AG04450 (cell line): ENCODE measurements at places on chromosomes 6 and 20.
A peak's percentile ranks its signal among the peaks of the same experiment; 100 is the strongest.

GRCh38 chr20:50819349-50819748 is 24.5 kb downstream of the BCAS4 start:
- no peak for DNase-seq

GRCh38 chr6:15673666-15674065 is 10.8 kb upstream of the DTNBP1 start:
- no peak for DNase-seq

DNA sequence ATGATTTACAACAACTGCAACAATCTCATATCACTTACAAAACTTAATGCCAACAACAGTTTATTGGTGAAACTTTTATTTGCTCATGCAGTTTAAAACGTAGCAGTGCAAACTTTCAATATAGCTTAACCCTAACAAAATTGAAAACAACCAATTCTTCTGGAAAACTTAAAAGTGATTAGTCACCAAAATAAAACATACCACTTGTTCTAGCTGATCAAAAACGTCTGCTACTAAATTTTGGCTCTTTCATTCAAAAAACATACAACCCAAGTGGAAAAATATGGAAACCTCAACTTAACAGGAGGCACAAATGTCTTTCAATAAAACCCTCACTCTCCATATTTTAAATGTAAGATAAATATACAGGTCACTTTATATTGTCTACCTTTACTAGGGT is 39.6 kb downstream of the COL12A1 start:
- DNase-seq = no peak

DNA sequence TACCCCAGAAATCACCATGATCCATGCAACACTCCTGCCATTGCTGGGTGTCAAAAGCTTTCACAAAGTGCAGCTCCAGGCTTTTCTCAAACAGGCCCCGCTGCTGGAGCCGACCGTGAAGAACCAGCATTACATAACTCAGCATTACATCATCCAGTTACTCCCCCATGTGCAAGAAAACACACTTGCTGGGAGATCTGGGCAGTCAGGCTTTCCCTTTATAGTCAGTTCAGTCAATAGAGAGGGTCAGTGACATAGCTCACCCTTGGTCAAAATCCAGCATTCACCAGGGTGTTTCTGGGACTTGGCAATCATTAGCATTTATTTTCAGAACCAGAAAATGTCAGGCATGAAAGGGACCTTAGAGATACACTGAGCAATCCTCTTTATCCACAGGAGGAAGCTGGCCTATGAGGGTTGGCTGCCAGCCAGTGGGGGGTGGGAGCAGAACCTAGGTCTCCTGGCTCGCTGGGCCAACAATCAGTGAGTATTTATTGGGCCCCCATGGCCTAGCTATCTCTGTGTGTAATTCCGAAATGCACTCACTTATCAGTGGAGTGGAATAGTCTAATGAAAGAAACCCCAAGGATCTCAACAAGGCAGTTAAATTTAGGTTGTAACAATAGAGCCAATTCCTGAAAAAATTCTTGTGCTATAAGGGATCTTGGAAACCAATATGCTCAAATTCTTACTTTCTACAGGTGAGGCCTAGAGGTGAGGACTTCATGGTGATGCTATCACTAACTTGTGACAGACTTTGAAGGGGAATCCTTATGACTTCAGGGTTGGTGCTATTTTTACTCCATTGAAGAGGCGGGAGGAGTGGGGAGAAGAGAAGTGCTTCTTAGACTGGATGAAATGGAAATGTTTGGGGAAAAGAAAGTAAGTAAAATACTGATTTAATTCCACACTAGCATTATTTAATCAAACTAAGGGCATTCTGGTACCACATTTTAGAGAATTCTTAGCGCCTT is 54.6 kb downstream of the LYRM4 start:
- DNase-seq = no peak

DNA sequence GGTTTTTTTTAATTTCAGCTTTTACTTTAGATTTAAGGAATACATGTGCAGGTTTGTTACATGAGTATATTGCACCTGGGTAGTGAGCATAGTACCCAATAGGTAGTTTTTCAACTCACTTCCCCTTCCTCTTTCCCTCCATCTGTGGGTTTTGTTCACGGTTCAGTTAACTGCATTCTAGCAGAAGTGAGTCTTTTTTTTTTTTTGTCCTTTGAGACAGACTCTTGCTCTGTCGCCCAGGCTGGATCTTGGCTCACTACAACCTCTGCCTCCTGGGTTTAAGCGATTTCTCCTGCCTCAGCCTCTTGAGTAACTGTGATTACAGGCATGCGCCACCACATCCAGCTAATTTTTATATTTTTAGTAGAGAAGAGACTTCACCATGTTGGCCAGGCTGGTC is 8.7 kb downstream of the UBR2 start:
- no peak for DNase-seq

GRCh38 chr20:35680452-35681183 is 15.9 kb upstream of the CPNE1 start:
- DNase-seq = no peak

DNA sequence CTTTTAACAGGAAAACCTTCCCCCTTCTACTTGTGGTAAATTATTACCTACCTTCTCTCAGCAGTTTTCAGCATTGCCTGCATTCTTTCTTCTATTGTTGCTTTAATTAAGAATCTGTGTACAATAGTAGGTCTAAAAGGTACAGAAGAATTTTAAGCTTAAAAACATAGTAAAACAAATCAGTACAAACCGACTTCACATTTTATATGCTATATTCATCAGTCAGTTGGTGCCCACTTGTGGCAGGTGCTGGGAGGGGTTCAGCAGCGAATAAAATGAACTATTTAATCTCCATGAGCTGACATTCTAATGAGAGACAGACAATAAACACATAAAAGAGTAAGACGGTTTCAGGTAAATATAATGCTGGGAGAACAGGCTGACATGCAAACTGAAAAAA is 73.4 kb upstream of the FBXO30 start:
- no peak for DNase-seq

DNA sequence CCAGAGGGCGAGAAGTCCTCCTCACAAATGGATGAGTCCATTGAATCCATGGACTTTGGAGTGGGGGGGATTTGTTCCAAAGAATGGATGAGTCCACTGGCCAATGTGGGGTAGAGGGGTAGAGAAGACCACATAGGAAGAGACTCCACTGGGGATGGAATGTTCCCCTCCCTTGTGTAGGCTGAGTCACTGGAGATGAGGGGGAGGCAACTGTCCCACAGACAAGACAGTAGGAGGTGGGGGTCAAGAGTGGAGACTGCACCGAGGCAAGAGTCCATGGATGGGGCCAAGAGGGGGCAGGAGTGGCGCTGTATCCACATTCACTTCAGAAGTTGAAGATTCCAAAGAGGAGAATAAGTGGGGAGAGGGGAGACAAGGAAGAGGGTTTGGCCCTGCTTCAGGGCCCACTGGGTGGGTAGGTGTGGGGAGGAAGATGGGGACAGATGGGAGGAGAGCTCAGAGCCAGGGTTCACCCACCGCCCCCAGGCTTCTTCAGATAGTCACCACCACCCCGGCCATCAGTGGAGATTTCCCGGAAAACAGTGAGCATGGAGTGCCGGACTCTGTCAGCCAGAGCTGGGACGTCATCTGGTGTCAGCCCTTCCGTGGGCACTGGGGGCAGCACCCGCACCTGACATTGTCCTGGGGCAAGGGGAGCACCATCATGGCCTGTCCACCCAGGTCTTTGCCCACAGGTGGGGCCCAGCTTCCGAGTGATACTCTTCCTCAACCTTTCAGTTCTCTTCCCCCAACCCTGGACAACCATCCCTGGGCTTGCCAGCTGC is 4.6 kb downstream of the EGFL8 start:
- DNase-seq = no peak

GRCh38 chr6:132133736-132134445 is 182.7 kb upstream of the CCN2 start:
- DNase-seq = no peak

GRCh38 chr6:5132731-5133130 is 47.6 kb downstream of the PPP1R3G start:
- peak; percentile 91 for DNase-seq

- DNase-seq = no peak
These were observed 9.4 kb downstream of the TREML2 start for GRCh38 chr6:41191569-41191968.

DNA sequence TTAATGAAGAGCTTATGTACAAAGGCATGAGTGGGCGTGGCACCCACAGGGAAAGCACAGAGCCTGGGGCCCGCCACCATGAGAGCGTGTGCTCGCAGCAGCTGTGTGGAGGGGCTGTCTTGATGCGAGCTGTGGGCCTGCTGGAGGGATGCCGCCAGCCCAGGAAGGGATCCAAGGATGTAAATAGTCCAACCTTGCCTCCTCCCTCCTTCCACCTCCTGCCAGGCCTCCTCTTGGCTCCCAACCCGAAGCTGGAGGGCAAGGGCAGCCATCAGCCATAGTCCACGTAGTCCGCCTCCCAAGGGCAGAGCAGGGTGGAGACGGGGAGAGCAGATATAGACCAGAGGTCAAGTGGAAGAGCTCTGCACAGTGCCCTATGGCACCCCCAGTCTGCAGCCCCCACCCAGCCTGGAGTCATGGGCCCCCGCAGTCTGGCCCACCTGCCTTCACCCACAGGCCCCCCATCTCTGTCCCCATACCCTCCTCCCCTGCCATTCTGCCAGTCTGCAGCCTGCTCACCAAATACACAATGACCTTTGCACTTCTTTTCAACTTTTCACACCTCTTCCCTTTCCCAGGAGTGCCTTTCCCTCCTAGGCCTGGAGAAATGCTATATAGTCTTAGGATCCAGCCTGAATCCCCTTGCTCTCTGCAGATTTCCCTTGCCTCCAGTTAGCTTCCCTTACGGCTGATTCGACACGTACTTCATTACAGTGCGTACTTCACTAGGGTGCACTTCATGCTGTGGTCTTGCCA is 77.1 kb downstream of the SHLD1 start:
- no peak for DNase-seq

- no peak for DNase-seq
These were observed 49.4 kb downstream of the DTD1 start for GRCh38 chr20:18637224-18637623.

DNA sequence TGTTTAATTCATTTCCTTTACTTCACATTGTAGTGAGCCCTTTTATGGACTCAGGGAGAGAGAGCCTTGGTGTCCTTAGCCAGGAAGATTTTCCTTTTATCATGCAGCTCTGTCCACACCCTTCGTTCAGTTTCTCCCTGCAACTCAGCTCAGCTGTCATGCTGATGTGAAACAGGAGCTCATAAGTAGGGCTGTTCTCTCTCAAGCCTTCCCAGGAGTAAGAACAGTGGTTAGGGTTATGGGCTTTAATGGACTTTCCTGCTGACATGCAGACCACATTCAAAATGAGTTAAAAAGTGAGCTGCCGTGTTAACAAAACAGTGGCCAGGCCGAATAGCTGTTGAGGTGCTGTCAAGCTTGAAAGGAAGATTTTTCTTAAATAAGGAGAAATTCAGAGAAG is 104.1 kb downstream of the BCKDHB start:
- DNase-seq = no peak

DNA sequence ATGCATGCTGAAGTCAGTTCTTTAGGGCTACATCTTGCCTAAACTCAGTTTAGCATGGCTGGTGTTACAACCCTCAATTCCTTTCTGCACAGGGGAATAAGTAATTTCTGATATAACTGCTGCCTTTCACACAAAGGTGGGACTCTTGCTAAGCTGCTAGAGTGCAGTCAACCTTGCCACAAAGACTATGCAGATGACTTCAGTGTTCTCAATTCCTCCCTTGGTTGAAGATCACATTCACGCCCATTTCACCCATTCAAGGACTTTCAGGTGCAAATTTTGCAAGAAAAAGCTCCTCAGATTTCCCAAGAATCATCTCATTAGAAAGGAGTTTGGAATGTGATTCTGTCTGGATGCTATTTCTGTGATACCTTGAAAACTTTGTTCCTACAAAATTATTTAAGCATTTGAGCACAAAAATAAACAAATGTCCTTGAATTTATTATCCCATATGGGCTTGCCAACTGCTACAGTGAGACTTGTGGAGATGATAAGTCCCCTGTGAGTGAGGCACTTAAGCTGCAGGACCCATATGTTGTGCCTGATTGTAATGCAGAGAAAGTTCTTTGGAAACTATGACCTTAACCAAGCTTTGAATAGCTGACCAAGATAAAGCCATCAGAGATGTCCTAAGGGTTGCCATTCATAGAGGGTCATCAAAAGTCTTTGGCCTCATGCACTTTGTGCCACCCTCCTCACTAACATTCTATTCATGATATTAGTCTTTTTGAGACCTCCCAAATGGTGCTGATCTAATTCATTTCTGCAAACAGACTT is 111.8 kb downstream of the PLCB4 start:
- no peak for DNase-seq

- DNase-seq = no peak
These were observed 116.6 kb upstream of the INSM1 start for GRCh38 chr20:20251317-20251716.

DNA sequence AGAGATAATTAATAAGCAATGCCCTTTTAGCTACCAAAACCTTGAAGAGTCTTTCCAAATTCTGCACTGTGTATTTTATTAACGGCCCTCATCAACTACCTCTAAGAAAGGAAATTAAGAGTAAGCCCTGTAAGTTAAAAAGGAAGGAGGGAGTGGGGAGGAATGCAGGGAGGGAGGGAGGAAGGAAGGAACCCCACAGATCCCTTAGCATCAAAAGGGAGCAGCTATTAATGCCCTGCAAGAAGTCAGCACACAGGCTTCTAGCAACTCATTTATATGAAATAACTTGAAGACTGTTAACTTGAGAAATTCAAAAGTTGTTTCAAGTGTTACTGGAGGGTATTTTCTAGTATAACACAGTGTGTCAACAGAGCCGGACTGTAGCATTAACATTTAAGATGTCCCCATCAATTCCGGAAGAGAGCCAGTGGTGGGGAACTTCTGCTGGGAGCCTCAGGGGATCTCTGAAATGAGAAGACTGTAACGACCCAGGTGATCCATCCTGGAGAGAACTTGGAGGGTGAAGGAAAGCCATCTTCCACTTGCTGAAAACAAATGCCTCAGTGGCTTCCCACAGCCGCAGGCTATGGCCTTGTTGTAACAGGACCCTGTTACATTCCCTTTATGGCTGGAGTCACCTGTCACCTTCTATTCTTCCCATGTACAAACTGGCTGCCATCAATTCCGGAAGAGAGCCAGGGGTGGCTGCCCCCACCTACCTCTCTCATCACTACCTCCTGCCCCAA is 33.2 kb downstream of the SLC22A23 start:
- DNase-seq = no peak
